ENCODE measurements at places on chromosomes 1 and 21.

DNA sequence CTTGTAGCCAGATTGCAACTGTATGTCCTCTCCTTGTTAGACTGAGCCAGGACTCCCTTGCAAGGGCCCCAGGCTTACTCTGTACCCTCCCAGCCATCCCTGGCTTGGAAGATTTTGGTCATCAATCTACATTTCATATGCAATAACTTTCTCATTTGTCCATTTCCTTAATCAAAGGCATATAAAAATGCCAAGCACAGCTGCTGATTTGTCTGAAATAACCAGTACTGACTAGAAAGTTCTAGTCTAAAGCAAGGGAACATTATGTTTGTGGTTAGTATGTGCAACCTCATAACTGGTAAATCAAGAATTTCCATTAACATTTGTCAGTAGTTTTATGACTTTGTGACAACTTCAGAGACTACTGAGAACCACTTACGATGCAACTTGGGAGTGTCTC is 370.2 kb downstream of the ST6GALNAC3 start:
- DNase-seq = no peak

DNA sequence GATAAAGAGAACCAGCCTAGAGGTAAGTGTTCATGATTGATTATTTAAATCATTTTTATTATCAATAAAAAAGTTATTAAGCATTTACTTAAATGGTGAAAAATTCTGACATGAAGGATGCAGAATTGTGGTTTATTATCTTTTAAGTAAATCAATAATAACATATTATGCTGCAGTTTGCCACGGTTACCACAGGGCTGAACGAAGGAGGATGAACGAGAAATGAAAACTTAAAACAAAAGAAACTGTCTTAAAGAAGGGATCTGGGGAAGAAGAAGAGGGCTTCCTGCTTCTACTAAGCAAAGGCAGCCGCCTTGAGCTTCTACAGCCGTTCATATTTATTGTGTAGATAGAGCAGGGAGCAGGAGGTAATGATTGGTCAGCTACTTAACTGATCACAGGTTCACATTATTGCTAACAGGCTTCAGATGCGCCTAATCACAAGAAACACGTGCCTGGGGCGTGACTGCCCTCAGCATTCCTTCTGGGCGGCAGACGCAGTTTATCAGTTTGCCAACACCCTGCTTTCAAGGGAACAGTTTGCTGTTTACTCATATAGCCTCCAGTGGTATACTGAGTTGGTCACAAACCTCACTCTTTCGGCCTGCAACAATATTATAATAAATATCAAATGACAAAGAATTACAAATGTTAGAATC is 5.8 kb upstream of the FNBP1L start:
- no peak for DNase-seq

- no peak for DNase-seq
These were observed 101.1 kb downstream of the ADARB1 start for GRCh38 chr21:45175326-45176095.

DNA sequence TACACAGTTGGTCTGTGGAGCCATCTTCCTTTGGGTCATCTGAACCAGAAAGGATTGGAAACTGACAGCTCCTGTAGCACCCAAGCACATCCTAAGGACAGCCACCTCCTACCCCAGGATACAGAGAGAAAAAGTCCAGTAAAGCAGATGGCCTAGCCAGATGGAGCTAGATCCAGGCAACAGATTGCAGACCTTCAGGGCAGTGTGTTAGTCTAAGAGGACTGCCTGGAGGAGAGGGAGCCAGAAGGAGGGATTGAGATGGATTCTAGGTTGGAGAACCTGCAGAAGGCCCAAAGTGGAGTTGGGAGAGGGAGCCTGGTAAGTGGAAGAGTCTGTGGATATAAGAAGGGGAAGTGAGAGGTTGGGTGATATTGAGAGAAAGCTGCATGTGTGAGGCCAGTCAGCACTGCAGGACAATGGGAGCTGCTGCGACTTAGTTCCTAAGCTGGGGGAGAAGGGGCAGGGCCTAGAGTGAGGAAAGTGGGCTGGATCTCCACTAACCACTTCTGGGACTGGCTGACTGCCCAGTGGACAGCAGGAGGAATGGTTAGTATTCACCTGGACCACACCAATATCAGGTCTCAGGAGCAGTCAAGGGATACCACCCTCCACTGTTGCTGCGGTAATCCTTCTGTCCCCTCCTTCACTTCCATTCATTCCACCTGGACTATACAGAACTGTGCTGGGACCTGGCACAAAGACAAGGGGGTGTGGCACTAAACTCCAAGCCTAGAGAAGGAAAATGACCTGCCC is 13.4 kb downstream of the BCAN start:
- DNase-seq = no peak

- no peak for DNase-seq
These were observed 37.5 kb downstream of the IVNS1ABP start for GRCh38 chr1:185279571-185279970.

GRCh38 chr1:177287270-177287669 is 116.5 kb downstream of the BRINP2 start:
- no peak for DNase-seq

GRCh38 chr1:220875260-220875659 is 4.0 kb upstream of the HLX start:
- no peak for DNase-seq

DNA sequence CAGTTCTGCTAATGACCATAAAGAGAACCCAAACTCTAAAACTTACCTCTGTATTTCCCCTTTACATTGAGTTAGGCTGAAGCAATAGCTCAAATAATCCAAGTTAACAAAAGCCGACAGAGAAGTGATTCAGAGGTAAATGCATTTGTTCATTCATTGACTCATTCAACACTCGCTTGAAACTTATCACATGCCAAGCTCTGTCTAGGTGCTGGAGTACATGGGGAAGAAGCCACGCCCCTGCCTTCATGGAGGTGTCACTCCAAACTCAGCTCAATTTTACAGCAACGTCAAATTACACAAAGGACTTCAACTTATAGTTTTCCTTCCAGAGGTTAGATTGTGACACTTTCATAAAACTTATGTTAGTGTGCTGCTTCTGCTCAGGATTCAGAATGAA is 45.8 kb downstream of the SLC25A24 start:
- no peak for DNase-seq

DNA sequence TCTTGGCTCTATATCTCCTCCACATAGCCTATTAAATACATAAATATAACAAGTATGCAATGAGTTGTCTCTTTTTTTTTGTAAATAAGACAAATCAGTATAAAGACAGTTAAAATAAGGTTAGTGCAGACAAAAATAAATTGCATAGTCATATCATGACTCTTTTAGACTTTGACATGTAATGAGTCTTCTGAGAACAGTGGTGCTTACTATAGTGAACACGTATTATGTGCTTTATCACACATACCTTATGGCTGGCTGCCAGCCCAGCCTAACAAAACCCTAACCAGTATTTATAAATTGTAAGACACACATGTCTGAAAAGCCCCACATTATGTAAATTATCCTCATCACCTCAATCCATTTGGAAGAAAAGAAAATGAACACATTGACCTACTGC is 29.1 kb upstream of the F13B start:
- DNase-seq = no peak

Data from DMS79 treated with DMSO at 0.1 percent for 48 hours (cell line).